ENCODE measurements at places on chromosomes 5 and 9.

- DNase-seq, result no peak
Observed at GRCh38 chr5:134968055-134968454, 348 bp downstream of the CATSPER3 start.

DNA sequence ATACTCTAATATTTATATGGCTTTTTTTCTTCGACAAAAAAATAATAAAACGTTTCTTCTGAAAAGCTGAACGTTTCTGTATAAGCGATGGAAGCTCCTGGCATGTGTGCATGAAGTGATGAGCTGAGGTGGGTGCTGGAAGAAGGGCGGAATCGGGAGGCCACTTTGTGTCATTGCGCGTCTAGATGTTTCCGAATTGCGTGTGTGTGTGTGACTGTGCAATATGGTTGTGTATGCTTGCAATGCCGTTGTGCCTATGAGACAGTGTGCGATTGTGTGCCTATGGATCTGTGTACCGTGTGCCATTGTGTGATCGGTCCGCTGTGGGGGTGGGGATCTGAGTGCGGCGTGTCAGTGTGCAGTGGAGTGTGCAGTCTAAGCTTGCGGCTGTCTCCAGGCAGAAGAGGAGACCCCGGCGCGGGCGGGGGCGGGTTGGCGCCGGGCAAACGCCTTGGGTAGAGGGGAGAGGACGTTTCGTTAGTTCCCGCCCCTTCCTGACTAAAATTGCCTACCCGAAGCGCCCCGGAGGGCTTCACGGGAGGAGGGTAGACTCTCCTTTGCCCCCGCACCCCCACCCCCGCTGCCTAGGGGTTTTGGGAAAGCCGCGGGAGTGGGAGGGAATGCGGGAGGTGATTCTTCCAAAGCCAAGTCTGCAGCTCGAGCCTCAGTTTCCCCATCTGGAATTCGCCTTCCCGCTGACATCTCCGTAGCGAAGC is 24.2 kb downstream of the PCDHGC5 start:
- DNase-seq, result no peak

DNA sequence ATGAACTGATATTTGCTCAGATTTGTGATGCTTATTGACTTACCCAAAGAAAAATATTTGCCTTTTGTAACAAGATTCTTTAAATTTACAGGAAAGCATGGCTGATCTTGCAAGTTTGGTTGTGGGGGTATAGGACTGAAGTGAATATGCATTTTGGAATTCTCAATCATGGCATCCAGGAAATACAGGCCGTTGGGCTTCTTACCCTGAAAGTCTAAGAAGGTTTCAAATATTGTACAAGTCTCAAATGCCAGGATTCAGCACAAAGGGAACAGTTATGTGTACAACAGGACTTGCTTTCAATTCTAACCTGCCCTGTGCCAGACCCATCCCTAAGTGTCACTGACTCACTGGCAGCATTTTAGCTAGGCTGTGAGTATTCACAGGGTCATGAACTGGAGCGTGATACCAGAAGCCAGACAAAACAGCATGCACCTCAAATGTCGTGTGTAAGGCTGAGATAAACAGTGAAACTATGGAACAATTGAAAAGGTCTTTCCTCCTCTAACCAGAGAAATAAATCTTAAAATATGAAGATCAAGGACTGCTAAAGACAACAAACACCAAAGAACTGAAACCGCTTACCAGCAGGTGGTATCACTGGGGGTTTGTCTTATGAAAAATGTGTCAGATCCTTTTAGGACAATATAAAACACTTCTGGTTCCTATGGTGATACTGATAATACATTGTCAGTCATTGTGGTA is 168.6 kb upstream of the RGMB start:
- DNase-seq, result no peak

GRCh38 chr5:129960831-129961230 is 56.6 kb downstream of the CHSY3 start:
- DNase-seq, result no peak

DNA sequence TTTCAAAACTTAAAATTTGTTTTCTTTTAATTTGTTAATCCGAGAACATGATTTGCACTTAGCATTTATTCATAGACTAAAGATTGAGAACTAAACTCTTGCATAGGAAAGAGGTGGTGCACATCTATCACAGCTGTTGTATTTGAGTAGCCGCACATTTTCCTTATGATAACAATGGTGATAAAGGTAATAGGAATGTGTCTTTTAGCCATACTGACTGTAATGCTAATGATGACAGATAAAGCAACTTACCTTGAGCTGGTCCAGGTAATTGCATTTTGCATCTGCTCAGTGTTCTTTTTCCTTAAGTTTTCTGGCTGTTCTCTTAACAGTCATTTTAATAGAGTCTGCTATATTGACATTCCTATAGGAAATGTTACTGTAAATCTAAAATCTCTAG is 19.0 kb downstream of the PHAX start:
- DNase-seq, result no peak

- no peak for DNase-seq
Observed at GRCh38 chr5:151742870-151743294, 15.5 kb downstream of the ATOX1 start.

DNA sequence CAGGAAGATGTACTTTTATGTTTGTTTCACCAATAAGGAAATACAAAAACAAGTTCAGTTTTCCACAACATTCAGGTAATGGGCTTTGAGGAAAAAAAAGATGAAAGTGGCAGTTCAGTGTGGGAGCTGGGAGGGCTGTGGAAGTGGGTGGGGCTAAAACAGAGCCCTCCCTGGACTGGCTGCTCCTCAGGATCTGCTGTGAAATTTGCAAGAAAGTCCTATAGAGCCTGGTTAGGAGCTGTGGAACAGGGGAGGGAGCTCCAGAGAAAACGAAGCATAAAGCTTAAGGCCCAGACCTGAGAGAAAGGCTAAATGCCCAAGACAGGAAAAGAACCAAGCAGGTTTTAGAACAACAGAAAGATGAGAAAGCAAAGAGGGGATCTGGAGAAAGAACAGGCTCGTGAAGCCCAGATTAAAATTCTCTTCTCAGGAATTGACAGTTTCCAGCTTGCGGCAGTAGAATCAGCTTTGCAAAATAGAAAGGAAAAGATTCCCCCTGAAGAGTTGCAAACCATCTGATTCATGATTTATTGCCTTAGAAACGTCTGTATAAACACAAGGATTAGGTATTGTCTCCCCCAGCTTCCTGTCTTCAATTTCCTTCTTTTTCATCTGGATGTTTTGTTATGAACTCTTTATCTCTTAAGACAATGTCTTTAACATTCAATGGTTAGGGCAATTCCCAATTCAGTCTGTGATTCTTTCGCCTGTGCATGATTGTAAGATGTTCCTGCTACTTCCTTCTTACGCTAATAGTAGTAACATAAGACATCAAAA is 26.3 kb upstream of the CRHBP start:
- no peak for DNase-seq

DNA sequence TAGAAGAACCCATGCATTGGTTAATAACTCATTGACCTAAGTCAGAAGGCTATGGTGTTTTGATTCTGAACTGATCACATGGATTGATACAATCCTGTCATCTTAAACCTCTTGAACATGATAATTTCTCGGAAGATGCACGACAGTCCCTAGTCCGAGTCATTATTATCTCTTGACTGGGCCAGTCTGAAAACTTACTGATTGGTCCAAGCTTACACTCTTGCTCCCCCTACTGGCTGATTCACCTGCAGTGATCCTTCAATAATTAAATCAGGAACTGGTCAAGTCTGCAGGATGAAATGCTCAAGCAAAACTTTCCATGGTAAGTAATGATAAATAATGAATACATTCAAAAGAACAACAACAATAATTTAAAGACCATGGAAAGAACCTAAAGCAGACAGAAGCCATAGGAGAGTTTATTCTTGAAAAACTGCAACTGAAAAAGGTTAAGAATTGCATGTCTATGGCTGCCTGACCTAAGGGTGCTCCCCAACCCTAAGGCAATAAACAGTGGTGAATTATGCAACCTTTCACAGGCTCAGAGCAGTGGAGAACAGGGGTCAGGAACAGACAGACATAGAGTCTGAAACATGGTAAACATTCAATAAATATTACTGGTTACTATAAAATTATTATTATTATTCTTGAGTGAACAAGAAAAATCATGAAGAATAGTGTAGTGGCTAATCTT is 79.3 kb downstream of the BRINP1 start:
- DNase-seq, result peak; percentile 25

GRCh38 chr5:117590944-117591343 is 1016.3 kb upstream of the SEMA6A start:
- no peak for DNase-seq

GRCh38 chr9:90441814-90442213 is 200.8 kb downstream of the DIRAS2 start:
- DNase-seq, result no peak

DNA sequence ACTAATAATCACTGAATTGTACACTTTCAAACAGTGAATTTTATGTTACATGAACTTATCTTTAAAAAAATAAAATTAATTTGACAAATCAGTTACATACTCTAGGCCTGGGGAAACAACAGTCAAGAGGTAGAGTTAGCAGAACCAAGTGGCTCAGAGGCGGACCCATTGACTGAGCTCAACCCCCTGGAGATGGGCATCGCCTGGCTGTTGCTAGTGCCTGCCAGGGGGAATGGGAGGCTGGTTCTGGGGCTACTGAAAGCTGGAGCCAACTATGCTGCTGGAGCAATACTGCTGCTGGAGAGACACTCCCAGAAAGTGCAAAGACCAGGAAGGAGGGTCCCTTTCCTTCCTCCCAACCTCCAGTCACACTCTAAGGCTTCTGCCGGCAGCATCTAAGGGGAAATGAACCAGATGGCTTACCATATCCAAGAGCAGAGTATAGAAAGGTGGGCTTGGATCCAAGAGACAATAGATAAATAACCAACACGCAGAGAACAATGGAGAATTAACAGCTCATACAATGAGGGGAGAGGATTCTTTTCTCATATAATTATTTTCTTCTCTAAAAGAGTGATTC is 40.3 kb upstream of the ANKRD55 start:
- DNase-seq, result no peak

DNA sequence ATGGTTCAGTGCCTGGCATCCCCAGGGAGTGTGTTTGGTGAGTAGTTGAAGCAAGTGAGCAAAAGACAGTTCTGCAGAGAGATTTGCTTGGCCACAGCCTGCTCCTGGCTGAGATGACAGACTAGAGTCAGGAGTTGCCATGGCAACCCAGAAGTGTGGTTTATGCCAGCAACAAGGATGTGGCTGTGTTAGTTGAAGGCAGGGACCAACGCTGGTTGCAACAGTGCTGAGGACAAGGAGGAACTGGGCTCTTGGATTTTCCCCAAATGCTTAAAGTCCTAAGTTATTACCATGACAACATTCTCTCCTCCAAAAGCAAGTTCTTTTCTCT is 2.7 kb downstream of the NXNL2 start:
- no peak for DNase-seq

- DNase-seq, result no peak
Observed at GRCh38 chr5:110899566-110900412, 161.0 kb downstream of the SLC25A46 start.

- no peak for DNase-seq
Observed at GRCh38 chr9:124657516-124657915, 113.6 kb downstream of the NR6A1 start.

- DNase-seq, result no peak
Observed at GRCh38 chr5:6734781-6735180, 21.5 kb downstream of the TENT4A start.

DNA sequence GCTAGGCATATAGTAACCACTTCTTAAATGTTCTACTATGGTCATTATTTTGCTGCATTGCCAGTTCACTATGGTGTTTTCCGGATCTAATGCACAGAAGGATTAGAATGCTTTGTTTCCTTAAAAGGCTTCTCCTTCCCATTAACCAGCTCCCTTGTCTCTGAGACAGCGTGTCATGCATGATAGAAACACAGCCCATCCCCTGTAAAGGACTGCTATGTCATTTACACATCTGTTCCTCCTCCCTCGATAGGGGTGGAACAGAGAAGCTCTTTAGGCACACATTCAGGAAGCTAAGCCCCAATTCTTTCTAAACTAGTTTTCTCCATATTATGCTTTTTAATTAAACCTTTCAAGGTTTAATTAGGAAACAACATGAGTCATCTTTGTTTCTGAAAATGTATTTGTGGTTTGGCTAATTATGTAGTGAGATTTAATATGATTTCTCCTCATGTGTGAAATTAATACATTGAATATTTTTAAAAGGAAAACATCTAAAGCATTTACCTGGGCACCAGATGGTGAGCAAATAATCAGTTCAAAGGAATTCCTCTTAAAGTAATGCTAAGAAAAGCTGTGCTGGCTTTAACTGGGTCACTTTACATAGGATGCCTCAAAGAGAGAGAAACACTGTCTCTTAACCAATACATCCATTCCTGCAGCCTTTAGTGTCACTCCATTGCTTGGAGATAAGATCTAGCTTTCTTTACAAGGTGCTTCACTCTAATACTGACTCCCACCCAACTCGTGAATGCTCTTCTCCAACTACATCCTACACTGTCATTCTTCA is 133.3 kb upstream of the PPP1R2B start:
- no peak for DNase-seq

DNA sequence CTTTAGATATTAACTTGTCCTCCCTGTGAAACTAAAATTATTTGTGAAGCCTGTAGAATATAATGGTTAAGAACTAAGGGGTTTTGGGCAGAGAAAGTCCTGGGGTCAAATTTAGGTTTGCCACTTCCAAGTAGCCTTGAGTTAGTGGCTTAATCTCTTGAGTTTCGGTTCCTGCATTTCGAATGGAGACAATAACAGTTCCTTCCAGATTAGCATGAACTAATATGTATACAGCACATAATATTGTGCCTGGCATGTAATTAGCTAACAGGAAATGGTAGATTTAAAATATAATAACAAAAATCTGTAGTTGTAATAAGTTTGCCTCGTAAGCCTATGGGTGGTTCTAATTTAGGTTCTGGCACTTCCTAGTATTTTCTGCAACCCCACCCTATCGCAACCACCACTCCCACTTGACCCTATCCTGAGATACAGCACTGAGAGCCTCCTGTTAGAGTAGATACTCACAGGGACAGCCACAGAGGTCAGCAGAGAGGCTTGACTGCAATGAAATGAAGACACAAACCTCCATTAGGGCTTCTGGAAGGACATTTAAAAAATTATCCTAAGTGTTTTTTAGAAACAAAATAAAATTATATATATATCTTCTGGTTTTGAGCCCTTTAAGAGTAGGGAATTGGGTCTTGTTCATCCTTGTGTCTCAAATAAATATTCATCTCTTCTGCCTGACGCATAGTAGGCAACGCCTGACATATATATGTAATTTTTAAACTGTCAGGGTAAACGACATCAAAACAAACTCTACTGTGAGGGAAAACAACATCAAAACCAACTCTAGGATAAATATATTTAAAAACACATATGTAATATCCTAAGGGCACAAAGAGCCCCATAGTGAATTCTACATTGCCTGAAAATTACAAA is 8.5 kb downstream of the SPINK9 start:
- no peak for DNase-seq

- DNase-seq, result no peak
Observed at GRCh38 chr5:173802670-173803165, 85.4 kb upstream of the CPEB4 start.

DNA sequence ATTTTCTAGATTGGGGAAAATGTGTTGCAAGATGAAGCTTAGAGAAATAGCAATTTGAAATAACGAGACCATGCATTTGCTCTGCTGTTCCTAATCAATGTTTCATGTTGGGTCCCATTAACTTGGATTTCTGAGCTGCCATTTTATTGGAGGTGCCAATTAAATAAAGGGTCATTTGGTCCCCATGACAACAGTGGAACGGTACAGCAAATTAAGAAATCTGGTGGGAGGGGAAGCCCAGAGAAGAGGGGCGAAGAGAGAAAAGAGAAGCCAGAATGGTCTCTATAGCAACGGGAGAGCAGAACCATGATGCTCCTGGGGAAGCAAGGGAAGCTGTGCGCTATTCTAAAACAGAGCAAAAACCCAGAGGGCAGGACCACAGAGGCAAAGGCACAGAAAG is 120.2 kb downstream of the ENTREP1 start:
- no peak for DNase-seq

Measured in GM12891 (cell line).